ENCODE measurements at places on chromosomes 13 and 19. TPM values are rescaled to one million over a fixed set of nuclear protein-coding genes. Genes with fewer than 3 reads are reported as not detected.
A peak's percentile ranks its signal among the peaks of the same experiment; 100 is the strongest.

CYP4F2 gene
- 0.19 TPM for total RNA-seq

F2RL3 gene
- not detected for total RNA-seq

ARHGAP33 gene
- total RNA-seq = 86.0 TPM

IGLON5 gene
- total RNA-seq = 0.67 TPM

CEACAM7 gene
- total RNA-seq = not detected

CSNK1A1L gene
- total RNA-seq = not detected

GZMM gene
- 23.5 TPM for total RNA-seq

DNA sequence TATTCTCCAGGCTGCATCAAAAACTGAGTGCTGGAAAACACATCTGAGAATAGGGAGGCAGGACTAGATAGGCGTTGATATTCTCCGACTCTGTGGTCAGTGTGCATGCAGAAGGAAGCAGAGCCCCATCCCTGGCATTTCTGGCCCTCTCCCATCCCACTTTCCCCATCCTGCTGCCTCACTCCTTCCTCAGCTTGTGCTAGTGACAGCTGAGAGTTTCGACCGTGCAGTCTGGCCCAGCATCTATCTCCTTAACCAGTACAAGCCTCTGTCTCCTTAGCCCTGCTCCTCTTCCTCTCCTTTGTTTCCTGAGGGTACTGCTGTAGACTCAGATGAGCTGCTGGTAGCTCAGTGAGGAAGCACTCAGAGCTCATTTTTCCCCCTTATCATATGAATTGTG is 163.2 kb downstream of the SUCLA2 start:
- no peaks in the 10 kb centered on the region for H3K36me3 ChIP-seq
- DNase-seq = no peak
- no peak overlapping the region for H3K27ac ChIP-seq

GRCh38 chr13:86760620-86761019 is 910.6 kb upstream of the SLITRK5 start:
- H3K36me3 ChIP-seq = peaks cover 12% of the 10 kb centered on the region
- DNase-seq = no peak
- no peaks in the 10 kb centered on the region for H3K27me3 ChIP-seq
- no peak overlapping the region for H3K27ac ChIP-seq
- no peak overlapping the region for H3K4me3 ChIP-seq

- H3K27me3 ChIP-seq = peaks cover 7% of the 10 kb centered on the region
- peak overlapping the region; percentile 58 for H3K4me3 ChIP-seq
- H3K27ac ChIP-seq = no peak overlapping the region
- H3K36me3 ChIP-seq = no peaks in the 10 kb centered on the region
- peaks cover 34% of the 10 kb centered on the region for H3K4me1 ChIP-seq
These were observed 4.9 kb upstream of the KEAP1 start for GRCh38 chr19:10508036-10508435.

DNA sequence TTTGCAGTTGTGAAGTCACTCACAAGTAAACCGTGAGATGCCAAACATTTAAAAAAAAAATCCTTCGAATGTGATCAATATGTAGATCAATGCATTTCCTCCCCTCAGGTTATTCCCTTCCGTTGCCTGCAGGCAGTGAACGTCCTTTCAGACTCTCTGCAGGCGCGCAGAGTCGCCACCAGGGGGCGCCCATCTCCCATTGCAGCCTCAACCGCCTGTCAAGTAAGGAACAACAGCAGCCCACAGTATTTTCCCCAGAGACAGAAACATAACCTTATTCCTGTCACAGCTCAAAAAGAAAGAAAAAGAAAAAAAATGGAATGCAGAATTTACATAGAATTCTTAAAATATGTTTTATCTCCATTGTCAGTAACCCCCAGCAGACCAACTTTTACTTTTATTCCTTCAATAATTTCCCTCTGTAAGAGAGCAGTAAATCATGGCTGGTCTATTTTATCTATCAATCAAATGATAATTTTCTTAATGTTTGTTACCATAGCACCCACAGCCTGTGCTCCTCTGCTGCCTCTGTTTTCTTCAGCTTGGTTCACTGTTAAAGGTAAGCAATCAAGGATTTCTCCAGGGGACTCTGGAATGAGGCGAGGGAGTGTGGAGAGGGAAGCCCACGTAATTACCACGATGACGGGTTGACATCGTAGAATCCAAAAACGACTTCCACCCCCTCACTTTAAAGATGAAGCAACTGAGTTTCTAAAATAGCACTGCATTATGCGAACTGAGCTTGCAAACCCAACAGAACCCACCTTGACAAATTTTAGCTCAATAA is 637.6 kb upstream of the ARGLU1 start:
- no peaks in the 10 kb centered on the region for H3K4me1 ChIP-seq
- no peak overlapping the region for H3K27ac ChIP-seq
- no peaks in the 10 kb centered on the region for H3K36me3 ChIP-seq
- H3K4me3 ChIP-seq = no peak overlapping the region

DNA sequence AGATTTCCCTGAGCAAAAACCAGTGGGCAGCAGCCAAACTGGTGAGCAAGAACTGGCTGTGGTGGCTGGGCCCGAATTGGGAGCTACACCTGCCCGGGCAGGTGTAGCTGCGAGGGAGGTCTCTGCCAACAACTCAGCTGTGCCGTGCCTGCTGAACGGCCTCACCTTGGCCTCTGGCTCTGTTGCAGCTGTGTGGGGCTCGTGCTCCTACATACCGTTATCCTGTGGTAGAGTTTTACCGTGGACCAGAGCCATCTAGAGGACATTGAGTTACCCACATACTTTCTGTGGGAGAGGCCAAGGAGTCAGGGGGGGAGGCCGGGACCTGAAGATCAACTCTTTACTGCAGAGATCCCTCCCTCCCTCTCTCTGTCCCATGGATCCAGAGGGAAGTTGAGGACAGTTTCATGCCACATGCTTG is 113.2 kb downstream of the TM9SF2 start:
- H3K4me1 ChIP-seq = peaks cover 39% of the 10 kb centered on the region
- no peak overlapping the region for H3K4me3 ChIP-seq
- H3K27ac ChIP-seq = no peak overlapping the region
- no peaks in the 10 kb centered on the region for H3K36me3 ChIP-seq
- no peak for DNase-seq

GRCh38 chr19:47356900-47357299 is 7.8 kb downstream of the DHX34 start:
- peaks cover 32% of the 10 kb centered on the region for H3K36me3 ChIP-seq
- peaks cover 17% of the 10 kb centered on the region for H3K4me1 ChIP-seq
- no peaks in the 10 kb centered on the region for H3K27me3 ChIP-seq
- DNase-seq = no peak
- no peak overlapping the region for H3K27ac ChIP-seq

DNA sequence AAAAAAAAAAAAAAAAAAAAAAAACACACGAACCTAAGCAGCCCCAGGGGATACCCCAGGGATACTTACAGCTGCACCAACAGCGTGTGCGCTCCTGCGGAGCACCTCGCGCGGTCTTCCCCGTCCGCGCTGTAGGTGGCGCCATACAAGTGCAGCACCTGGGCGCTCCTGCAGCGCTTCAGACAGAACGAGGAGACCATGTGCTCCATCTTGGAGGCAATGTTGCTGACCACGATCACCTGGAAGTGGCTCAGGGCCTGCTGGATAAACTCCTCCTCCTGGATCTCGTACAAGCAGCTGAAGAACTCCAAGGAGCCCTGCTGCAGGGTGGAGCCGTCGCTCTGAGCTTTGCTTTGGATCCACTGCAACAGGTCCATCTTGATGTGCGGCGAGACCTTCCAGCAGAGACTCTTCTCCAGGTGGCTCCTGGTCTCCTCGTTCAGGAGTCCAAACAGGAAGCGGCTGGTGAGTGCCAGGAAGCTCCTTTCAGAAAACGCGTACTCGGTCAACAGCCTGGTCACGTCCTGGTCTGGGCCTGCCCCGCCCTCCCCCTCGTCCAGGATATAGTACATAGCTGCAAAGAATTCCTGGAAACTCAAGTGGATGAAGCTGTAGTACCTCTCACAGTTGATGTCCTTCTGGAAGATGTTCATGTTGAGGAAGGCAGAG is 14.5 kb downstream of the NLRP12 start:
- no peaks in the 10 kb centered on the region for H3K36me3 ChIP-seq
- no peaks in the 10 kb centered on the region for H3K27me3 ChIP-seq
- DNase-seq = no peak
- no peak overlapping the region for H3K4me3 ChIP-seq
- no peak overlapping the region for H3K27ac ChIP-seq

DNA sequence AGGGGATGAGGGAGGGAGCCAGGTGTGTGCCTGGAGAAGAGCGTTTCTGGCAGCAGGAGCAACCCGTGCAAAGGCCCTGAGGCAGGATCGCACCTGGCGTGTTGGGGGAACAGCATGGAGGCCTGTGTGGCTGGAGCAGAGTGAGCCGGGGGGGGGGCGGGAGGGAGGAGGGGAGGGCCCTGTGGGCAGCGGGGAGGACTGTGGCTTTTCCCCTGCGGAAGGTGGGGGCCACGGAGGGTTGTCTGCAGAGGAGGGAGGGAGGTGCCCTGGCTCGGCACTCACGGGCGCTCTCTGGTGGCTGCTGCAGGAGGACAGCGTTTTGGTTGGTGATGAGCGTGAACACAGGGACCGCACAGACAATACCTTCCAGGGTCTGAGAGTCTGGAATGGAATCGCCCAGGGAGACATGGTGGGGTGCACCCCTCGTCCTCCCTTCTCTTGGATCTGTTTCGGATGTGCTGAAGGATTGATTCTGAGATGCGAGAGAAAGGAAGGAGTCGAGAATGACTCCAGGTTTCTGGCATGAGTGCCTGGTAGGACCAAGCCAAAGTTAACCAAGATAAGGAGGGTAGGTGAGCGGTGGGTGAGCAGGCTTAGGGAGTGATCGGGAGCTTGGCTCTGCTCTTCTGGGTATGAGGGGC is 6.5 kb downstream of the RAB11B start:
- DNase-seq = peak; percentile 81
- H3K4me1 ChIP-seq = peaks cover 28% of the 10 kb centered on the region
- no peaks in the 10 kb centered on the region for H3K27me3 ChIP-seq
- H3K27ac ChIP-seq = no peak overlapping the region

DNA sequence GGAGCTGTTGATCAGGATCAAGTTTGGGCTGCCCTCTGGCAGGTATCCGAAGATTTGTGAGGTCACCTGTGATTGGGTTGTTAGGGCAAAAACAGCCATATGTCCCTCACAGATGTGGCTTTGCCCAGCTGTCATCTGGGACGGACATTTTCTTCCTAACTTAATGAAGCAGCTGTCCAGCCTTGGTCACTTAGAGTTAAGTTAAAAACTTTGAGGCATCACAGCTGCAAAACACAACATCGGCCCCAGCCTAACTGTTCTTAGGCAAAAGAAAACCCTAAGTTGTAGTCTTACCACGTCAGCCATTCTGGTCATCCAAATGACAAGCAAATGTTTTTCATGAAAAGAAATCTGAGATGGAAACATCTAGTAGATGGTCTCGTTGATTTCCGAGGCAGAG is 318.4 kb downstream of the DCLK1 start:
- no peaks in the 10 kb centered on the region for H3K27me3 ChIP-seq
- H3K4me3 ChIP-seq = no peak overlapping the region
- H3K4me1 ChIP-seq = no peaks in the 10 kb centered on the region

- DNase-seq = no peak
- peaks cover 12% of the 10 kb centered on the region for H3K4me1 ChIP-seq
- H3K4me3 ChIP-seq = no peak overlapping the region
- no peaks in the 10 kb centered on the region for H3K36me3 ChIP-seq
- no peaks in the 10 kb centered on the region for H3K27me3 ChIP-seq
These were observed 7.9 kb downstream of the SIPA1L3 start for GRCh38 chr19:37914908-37915307.

DNA sequence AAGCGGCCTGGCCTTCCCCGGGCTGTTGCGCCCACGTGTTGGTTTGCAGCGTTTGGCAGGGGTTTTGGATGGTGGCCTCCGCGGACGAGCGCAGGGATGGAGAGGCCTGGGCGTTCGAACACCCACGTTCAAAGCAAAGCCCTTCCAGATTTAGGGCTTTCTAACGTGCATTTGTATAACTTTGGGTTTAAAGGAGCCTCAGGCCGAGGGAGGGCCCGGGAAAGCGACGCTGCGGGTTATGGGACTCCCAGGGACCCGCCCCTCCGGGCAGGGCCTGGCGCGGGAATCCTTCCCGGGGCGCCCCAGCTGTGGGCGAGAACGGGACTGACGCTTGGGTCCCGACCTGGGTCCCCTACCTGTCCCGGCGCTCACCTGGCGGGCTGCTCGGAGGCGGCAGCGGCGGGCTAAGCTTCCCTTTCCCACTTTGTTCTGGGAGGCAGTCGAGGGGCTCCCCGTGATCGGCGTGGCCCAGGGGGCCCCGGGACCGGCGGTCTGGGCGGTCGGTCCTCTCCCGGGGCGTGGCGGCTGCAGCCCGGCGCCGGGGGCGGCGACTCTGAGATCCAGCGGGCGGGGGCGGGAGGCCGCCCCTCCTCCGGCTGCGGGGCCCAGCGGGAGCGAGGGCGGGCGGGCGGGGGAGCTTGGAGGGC is at the start of gene FBXO17:
TSS of gene FBXO17 (minus strand) at position 529 of the 647 bp plus-strand sequence. CDS start 25,423 bp downstream, outside the sequence.
- no peak for DNase-seq
- H3K27me3 ChIP-seq = peaks cover 41% of the 10 kb centered on the region
- H3K27ac ChIP-seq = no peak within 1 kb of the TSS
- H3K36me3 ChIP-seq = no peaks in the 10 kb centered on the region
- H3K4me1 ChIP-seq = peaks cover 30% of the 10 kb centered on the region
- H3K4me3 ChIP-seq = peak within 1 kb of the TSS; percentile 73

GRCh38 chr13:79549355-79550106 is 68.6 kb downstream of the NDFIP2 start:
- no peak overlapping the region for H3K4me3 ChIP-seq
- H3K27me3 ChIP-seq = no peaks in the 10 kb centered on the region
- peaks cover 6% of the 10 kb centered on the region for H3K4me1 ChIP-seq
- no peak overlapping the region for H3K27ac ChIP-seq

- peak overlapping the region; percentile 81 for H3K4me3 ChIP-seq
- H3K36me3 ChIP-seq = peaks cover 2% of the 10 kb centered on the region
- H3K4me1 ChIP-seq = peaks cover 54% of the 10 kb centered on the region
These were observed 19.4 kb upstream of the ADGRE5 start for GRCh38 chr19:14361824-14362223.

GRCh38 chr19:1529430-1529816 is 5.5 kb downstream of the PLK5 start:
- no peak for DNase-seq
- no peak overlapping the region for H3K27ac ChIP-seq
- H3K4me3 ChIP-seq = no peak overlapping the region
- H3K4me1 ChIP-seq = peaks cover 4% of the 10 kb centered on the region
- peaks cover 18% of the 10 kb centered on the region for H3K27me3 ChIP-seq
- H3K36me3 ChIP-seq = no peaks in the 10 kb centered on the region

DNA sequence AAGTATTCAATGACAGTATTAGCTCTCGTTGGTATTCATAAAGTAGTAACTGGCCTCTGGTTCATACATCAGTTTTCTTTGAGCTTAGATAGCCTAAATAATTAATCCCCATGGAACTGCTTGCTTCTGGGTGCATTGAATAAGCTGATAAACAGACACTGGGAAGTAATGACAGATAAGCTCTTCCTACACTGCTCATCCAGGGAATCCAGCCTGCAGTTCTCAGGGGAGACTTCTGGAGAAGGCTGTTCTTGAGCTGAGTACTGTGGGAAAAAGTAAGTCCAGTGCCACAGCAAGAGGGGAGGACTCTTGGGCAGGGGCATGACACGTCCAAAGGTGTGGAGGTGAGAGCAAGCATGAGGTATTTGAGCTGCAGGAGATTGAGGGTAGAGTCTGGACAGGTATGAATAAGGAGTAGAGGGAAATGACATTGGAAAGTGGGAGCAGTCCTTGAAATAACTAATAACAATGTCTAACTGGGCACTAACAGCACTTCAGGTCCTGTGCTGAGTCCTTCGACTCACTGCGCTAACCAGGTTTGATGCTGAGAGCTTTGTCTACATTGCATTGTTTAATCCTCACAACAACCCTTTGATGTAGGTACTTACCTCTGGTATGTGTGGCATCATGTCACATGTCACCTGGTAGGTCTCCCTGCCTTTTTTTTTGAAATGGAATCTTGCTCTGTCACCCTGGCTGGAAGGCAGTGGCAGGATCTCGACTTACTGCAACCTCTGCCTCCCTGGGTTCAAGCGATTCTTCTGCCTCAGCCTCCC is 7.2 kb downstream of the GARRE1 start:
- H3K4me1 ChIP-seq = peaks cover 64% of the 10 kb centered on the region
- no peak overlapping the region for H3K27ac ChIP-seq
- H3K27me3 ChIP-seq = no peaks in the 10 kb centered on the region
- DNase-seq = no peak
- no peaks in the 10 kb centered on the region for H3K36me3 ChIP-seq
